ENCODE measurements at places on chromosomes 1 and 21. TPM values are rescaled to one million over a fixed set of nuclear protein-coding genes. Genes with fewer than 3 reads are reported as not detected.

GFI1 gene
- total RNA-seq: 1.2 TPM

DNA sequence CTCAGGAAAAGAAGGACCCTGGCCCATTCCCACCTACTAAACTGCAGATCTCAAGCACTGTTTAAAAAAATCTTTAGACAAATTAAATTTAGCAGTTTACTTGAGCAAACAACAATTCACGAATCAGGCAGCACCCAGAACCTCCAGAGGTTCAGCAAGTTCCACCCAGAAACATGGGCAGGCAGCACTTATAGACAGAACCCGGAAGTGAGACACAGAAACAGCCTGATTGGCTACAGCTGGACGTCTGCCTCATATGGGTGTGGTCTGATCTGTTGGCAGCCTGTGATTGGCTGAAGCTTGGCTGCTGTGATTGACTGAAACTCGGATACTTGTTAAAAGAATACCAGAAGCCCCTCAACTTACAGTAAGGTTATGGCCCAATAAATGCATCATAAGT lies 34.7 kb upstream of the COL6A2 start:
- no peaks in the 10 kb centered on the region for H3K36me3 ChIP-seq
- H3K4me3 ChIP-seq: no peak overlapping the region
- H3K27ac ChIP-seq: no peak overlapping the region
- H3K27me3 ChIP-seq: peaks cover 42% of the 10 kb centered on the region
- DNase-seq: no peak

LPAR3 gene
- total RNA-seq: 0.59 TPM

IVL gene
- not detected for total RNA-seq

GRCh38 chr1:182279724-182280503 lies 111.7 kb downstream of the GLUL start:
- H3K4me3 ChIP-seq: no peak overlapping the region
- H3K36me3 ChIP-seq: no peaks in the 10 kb centered on the region
- H3K27ac ChIP-seq: no peak overlapping the region
- no peak for DNase-seq
- peaks cover 10% of the 10 kb centered on the region for H3K27me3 ChIP-seq

GRCh38 chr1:219812086-219812485 lies 116.3 kb downstream of the SLC30A10 start:
- H3K27me3 ChIP-seq: peaks cover 11% of the 10 kb centered on the region
- H3K27ac ChIP-seq: no peak overlapping the region
- H3K4me3 ChIP-seq: no peak overlapping the region
- no peaks in the 10 kb centered on the region for H3K4me1 ChIP-seq

All from activated B cell treated with CpG ODN at 0.5 μM for 24 hours (primary cell).